ENCODE measurements at places on chromosomes 11 and 22.

GRCh38 chr11:77174559-77174958, 46.5 kb downstream of the MYO7A start:
- DNase-seq, result no peak

DNA sequence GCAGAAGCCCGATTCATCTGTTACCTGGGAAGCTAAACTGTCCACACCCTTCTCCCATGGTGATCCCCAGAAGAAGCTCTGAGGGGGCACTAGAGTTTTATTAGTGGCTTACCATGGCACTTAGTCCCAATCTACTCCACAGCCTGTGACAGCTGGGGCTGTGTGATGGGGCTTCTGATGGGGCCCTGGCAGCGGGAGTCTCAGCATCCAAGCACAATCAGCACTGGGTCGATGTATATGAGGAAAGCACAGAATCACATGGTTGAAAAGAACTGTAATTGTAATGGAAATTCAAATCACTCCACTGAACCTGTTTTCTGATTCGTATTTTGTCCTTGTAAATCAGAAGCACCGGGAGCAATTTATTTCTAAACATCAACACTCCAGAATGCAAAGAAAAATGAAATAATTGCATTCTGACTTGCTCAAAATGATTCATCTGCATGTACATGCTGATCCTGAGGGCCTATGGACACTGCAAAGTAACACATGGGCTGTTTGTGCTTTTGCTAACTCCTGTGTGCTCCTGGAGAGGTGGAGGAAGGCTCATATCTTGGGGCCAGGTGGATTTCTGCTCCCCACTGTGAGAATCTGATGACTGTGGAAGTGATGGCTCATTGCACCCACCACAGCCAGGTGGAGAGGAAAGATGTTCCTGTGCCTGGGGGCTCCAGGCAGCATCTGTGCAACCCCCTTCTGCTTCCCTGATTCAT, 203.0 kb downstream of the KIRREL3 start:
- no peak for DNase-seq

- no peak for DNase-seq
Observed at GRCh38 chr11:1083621-1084551, 9.2 kb downstream of the MUC2 start.

- no peak for DNase-seq
Observed at GRCh38 chr22:41511521-41511968, 32.7 kb downstream of the POLR3H start.

GRCh38 chr11:45872651-45873356, 12.6 kb upstream of the MAPK8IP1 start:
- DNase-seq, result peak; percentile 8

- DNase-seq, result no peak
Observed at GRCh38 chr11:100640071-100640470, 47.0 kb upstream of the ARHGAP42 start.

DNA sequence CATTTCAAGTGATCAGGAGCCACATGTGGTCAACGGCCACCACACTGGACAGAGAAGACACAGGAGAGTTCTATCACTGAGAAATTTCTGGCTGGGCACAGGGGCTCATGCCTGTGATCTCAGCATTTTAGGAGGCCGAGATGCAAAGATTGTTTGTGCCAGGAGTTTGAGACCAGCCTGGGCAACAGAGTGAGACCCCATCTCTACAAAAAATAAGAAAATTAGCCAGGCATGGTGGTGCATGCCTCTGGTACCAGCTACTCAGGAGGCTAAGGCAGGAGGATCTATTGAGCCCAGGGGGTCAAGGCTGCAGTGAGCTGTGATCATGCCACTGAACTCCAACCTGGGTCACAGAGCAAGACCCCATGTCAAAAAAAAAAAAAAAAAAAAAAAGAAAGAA, 26.3 kb downstream of the KCNJ4 start:
- no peak for DNase-seq

DNA sequence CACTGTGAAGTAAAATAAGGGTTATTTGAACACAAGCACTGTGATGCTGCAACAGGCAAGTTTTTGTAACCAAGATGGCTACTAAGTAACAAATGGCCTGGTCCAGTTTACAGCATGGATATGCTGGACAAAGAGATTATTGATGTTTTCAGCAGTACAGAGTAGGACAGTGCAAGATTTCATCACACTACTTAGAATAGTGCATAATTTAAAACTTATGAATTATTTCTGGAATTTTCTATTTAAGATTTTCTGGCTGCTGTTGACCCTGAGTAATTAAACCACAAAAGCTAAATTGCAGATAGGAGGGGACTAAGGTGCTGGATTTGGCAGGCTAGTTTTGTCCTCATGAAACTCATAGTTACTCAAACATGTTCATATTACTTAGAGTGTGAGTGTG, 33.1 kb downstream of the CEP295 start:
- no peak for DNase-seq

- peak; percentile 61 for DNase-seq
Observed at GRCh38 chr11:125941619-125942611, 3.9 kb upstream of the VSIG10L2 start.

DNA sequence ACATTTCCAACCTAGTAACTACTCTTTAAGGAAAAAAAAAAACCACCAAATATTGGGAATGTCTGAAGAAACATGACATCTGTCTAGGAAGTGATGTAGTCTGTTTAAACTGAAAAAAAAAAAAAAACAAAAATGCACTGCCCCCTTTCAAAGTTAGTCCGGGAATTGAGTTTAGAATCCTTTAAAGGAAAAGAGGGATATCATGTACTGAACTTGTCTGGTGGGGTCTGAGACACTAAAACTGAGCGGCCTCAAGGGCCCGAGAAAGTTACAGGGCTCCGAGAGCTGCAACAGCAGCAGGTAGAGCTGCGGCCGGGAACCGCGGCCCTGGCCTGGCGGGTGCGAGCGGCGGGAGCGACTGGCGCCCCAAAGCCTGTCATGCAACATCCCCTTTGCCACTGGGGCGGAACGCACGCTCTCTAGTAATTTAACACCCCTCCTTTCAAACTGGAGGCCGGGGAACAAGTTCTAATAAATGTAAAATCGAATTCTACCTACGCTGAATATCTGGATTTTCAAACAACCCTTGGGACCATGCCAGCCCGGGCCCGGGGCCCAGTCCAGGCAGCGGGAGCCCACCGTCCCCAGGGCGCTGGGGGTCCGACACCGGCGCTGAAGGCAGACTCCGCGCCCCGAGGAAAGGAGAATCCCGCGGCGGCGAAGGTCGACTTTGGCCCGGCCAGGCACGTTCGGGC, 736 bp downstream of the RDX start:
- peak; percentile 53 for DNase-seq

GRCh38 chr11:64407221-64407620, 48.3 kb downstream of the RPS6KA4 start:
- no peak for DNase-seq

DNA sequence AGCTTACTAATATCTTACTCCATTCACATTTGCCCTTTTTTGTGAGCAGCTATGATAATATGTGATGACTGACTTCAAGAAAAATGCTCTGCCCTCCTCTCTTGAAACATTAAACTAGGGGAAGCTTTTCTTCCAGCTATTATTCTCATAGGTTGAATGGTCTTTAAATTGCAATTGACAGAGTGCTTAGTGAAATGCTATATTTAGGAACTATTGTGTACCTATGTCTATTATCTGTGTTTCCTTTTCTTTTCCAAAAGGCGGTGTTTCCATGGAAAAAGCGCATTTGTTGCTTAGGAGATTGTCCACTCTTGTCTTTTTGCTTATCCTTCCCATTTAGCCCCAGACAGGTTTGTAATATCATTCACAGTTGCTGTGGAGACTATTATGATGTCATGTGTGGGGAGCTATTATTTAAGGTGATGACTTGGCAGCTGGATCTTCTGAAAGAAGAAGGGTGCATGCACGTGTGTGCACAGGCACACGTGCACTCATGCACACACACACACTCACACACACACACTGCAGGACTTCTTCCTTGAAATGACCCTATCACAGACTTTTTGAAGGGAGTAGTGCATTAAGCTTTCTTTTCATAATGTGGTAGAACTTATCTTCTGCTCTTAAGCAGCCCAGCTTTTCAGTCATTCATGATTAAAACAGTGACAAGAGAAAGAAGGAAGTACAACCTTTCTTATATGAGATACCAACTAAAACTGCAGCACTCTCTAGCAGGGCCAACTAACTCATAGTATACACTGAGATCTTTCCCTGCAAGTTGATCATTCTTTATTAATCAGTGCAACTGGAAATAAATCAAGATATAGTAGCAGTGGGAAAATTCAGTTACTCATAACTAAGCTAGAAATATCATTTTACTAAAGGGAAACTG, 340.8 kb upstream of the MTNR1B start:
- DNase-seq, result no peak

- DNase-seq, result peak; percentile 6
Observed at GRCh38 chr22:49968313-49968830, 7.8 kb downstream of the PIM3 start.

GRCh38 chr11:7321473-7322450, 70.1 kb downstream of the SYT9 start:
- no peak for DNase-seq

DNA sequence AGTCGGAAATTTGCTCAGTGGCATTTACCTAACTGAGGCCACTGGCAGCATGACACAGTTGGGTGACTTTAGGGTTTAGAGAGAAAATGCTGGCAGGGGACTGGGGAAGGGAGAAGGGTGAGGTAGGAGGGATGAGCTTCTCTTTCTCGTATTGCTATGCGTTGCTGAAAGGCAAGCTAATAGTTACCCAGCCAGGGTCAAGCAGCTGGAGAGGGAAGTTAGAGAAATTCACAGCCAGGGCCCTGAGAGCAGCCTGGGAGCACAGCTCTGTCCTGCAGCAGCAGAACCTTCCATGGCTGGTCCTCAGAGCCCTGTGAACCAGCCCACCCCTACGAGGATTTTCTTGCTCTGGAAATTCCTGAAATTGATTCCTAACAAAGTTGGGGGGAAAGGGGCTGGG, 679.6 kb downstream of the NTM start:
- DNase-seq, result no peak

DNA sequence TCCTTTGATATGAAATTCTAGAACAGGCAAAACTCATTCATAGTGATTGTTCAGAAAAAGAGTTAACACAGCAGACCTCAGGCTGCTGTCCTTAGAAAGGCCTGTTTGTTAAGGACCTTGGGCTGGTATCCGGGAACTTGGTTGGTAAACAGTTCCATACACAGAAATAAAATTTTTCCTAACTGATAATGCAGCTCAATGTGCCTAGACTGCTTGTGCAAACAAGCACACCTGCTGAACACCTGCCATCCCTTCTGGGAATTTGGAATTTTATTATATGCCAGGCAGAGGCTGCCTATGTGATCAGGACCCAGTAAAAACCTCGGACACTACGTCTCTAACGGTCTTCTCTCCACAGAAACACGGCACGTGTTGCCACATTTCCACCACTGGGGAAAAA, 11.5 kb downstream of the THAP12 start:
- no peak for DNase-seq

GRCh38 chr22:39245130-39246039, 603 bp upstream of the PDGFB start:
- DNase-seq, result no peak

DNA sequence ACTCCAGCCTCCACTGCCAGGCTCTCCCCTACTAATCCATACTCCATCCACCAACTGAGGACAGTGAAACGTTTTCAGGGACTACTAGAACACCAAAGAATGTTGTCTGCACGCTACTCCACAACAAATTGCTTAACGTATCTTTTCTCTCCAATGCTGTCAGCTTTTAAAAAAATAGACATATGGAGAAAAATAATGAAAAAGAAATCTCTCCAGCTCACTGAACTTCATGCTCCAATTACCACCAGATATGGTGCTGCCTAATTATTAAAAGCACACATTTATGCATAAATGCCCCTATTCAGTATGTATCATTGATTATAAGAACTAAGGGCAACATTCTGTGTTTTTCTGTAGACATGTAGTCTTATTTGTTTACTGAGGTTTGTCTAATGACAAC, 672.2 kb upstream of the ANO3 start:
- no peak for DNase-seq

DNA sequence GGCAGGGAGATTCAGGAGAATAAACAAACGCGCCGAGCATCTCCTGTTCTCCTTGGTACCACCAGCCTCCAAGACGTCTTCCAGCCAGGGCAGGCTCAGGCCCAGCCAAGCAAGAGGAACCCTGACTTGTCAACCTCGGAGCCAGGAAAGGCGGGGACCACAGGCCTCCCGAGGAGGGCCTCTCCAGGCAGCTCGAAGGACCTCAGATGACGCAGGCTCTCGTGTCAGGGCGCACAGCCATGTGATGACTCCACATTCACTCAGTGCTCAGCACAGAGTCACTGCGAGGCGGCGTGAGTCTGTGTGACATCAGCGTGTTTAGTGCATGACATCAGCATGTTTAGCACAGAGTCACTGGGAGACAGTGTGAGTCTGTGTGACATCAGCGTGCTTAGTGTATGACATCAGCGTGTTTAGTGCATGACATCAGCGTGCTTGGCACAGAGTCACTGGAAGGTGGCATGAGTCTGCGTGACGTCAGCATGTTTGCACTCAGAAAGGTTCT, 241.4 kb downstream of the BRD1 start:
- no peak for DNase-seq

DNA sequence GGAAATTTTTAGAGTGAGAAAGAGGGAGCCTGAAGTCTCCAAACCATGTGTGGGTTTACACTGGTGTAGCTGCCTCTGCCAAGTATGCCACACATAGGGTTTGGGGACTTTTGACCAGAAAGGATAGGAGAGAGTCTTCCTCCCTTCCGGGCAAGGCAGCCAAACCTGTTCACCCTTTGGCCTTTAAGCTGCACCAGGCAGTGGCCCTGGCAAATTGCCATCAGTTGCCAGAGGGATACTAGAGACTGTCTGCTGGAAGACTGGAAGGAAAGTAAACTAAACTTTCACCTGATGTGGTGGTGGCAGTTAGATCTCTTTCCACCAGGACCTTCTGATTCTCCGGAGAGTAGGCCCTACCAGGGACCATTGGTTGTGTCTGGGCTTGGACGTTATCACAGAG, 1263.2 kb downstream of the FAM181B start:
- DNase-seq, result no peak

DNA sequence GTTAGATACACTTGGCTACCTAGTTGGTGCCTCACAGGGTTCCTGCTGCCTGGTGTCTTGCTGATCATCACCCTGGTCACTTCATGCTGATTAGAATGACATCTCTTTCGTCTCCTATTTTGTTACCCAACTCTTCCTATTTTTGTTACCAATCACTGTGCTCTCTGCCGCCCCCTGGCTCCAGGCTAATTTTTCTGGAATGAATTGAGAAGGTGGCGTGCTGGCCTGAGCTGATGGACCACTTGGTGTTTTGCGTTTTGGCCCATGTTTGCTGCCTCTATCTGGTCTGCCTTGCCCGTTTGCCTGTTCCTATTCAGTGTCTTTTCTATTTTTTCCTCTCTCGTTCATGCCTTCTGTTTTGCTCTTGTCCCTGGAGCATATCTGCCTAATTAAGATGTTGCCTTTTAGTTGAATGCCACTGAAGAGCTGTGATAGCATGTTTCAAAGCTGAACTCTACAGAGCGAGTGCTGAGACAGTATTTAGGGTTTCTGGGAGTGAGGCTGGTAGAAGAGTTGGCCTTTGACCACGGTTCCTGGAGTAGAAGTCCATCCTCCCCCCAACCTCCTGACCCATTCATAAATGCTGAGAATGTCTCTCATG, 5.9 kb upstream of the ATF4 start:
- DNase-seq, result peak; percentile 62

- DNase-seq, result no peak
Observed at GRCh38 chr11:46690702-46691101, 9.7 kb downstream of the ARHGAP1 start.

- DNase-seq, result no peak
Observed at GRCh38 chr11:65493367-65494176, 5.3 kb upstream of the MALAT1 start.
